KBM-7 (cell line): ENCODE measurements at places on chromosomes 6 and 20.

DNA sequence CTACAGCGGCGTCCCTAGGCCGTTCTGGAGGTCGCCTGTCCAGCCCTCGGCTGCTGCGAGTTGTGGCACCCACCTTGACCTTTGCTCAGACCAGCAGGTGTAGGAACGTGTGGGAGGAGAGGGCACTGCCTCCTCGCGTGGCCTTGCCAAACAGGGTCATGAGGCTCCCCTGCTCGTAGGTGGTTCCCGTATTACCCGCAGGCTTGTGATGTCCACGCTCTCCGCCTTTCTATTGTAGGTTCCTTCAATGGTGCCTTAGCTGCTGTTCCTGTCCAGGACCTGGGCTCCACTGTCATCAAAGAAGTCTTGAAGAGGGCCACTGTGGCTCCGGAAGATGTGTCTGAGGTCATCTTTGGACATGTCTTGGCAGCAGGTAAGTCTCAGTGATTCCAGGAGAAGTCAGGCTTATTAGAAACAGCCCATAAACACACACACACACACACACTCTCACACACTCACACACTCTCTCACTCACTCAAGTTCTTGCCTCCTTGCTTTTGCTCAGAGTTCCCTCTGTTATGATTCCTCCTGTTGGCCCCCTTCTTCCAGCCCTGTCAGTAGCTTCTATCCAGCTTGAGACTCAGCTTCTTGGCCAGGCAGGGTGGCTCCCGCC lies 942 bp downstream of the ACAT2 start:
- peak; percentile 32 for DNase-seq

DNA sequence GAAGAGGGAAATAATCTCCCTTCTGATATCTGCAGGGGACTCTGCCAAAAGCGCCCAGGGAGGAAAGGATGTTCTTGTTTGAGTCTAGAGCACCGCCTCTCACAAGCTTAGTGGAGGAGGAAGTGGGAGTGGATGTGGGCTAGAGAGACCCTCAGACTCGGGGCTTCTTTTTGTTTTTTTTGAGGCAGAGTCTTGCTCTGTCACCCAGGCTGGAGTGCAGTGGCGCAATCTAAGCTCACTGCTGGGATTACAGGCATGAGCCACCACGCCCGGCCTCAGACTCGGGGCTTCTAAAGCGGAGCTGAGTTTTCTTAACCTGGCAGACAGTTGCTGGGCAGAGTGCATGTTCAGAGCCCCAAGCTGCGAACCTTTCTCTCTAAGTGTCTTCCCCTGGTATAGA lies 310.8 kb downstream of the BMP7 start:
- DNase-seq: no peak

DNA sequence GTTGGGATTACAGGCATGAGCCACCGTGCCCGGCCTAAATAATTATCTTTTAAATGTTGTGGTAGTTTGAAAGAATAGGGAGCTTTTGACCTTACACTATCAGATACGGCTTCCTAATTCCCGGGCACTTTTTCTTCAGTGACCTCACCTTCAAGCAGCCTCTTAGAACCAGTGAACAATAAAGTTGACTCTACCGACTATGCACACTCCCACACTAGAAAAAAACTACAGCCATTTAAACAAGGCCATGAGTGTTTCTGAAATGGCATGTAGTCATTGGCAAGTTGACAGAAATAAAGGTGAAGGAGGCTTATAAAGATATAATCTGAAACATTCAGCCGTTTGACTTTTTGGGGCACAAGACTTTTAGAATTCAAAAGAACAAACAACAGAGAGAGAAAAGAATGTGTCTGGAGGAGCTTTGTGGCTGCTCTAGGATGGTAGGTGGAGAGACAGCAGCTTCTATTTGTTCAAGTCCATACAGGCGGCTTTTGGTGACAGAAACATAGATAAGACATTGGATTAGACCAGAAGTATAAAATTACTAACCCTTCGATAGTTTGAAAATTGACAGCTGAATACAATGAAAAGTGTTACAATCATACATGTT lies 75.2 kb downstream of the GJA1 start:
- no peak for DNase-seq

GRCh38 chr6:45552536-45552935 lies 174.8 kb upstream of the SUPT3H start:
- no peak for DNase-seq

DNA sequence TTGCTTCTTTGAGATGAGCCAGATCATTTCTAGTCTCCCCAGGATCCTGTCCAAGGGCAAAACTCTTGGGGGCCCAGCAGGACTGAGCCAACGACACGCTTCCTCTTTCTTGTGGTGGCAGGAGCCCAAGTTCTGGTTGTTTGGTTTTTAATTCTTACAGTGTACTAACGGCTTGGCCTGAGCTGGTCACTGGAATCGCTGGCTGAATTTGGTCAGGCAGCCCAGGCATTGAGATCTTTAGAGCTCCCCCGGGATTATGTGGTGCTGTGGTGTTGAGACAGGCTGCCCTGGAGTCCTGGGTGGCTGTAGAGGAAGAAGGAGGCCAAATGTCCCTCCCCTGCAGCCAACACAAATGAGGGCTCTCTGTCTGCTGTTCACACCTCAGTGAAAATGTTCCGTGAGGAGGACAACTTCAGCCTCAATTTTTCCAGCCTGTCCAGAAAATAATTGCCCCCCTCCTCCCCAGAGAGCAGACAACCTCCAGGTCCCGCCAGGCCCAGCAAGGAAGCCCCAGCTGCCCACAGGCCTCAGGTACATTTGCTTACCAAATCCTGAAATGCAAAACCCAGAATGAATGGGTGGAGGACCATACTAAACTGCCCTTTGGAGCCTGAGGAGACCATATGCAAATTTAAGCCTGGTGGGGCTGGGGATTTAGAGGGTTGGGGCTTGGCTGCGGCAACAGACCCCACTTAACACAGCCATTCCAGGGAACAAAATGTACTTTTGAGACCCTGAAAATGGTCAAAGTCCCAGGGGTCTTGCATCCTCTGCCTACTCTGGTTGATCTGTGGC lies 23.6 kb downstream of the BNIP5 start:
- peak; percentile 59 for DNase-seq

- peak; percentile 49 for DNase-seq
Measured at GRCh38 chr6:41784581-41785171, 2.8 kb upstream of the TOMM6 start.

DNA sequence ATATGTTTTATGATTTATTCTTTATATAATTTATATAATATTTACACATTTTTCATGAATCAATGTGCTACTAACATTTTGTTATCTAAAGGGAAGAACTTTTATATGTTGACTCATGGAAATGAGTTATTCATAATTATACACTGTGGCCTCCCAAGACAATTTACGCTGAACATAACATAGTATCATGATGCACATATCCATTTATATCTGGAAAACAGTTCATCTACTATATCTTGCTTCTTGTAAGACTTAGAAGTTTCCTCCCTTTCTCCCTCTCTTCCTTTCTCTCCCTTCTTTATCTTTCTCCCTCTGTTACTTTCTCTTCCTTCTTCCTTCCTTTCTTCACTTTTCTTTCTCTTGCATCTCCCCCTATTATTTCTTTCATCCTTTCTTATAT lies 1.1 kb upstream of the EYS start:
- no peak for DNase-seq

DNA sequence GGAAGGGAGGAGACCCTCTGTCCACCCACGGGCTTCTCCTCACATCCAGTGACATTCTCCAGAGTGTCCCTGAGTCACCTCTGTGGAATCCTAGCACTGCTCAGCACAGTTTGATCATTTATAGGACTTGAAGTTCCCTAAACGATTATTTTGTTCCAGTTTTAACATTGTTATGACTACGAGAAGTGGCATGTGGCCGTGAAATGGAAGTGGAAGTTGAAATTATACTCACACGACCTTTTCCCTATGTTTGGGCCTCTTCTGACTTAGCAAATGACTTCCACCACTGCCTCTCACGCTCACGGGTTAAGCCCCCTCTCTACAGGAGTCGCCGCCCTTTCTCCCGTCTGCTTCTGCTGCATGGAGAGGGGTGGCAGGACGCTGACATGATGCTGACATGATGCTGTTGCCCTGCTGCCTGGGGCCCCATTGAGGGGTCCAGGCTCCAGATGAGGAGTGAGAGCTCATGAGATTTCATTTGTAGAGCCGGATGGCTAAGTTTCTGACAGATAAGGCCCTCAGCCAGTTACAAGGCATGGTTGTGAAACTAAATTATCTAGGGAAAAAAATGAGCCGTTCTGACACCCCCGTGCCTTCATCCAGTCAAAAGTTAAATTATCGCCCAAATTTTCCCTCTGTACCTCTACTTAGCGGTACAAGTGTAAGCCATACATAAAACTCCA lies 153.6 kb upstream of the UST start:
- no peak for DNase-seq
